ENCODE measurements at places on chromosomes 1 and 21. TPM values are rescaled to one million over a fixed set of nuclear protein-coding genes. Genes with fewer than 3 reads are reported as not detected.

- no peak for DNase-seq
Measured at GRCh38 chr21:22224261-22224660, 1226.1 kb downstream of the NCAM2 start.

DNA sequence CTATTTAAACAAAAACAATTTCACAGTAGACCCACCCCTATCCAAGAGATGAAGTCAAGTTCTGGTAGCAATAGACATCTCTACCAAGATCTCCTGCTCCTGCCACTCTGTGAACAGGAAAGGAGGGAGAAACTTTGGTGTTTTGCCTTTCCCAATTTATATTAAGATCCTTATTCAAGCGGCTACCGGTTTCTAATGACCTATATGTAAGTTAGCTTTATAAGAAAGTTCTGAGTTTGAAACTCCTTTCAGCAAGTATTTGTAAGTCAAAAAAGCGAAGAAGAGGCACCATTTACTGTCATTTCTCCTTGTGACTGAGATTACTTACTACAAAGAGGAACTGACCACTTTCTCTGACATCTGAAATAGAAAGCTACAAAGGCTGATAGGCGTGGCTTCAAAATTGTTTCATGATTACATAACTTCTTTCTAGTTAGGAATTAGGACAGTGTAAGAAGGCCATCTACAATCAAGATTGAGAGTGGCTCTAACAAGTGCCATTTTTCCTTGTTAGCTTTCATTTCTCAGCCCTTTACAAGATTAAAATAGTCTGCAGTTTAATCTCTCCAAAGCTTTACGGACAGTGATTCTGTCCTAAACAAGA lies at the start of gene MNDA:
TSS of gene MNDA (plus strand) at position 448 of the 604 bp plus-strand sequence. CDS start 10,803 bp downstream, outside the sequence.
- DNase-seq, result no peak

GRCh38 chr1:92623187-92623778 lies 136.6 kb upstream of the GFI1 start:
- peak; percentile 7 for DNase-seq

GRCh38 chr1:59180735-59181134 lies 116.2 kb upstream of the FGGY start:
- DNase-seq, result no peak

DNA sequence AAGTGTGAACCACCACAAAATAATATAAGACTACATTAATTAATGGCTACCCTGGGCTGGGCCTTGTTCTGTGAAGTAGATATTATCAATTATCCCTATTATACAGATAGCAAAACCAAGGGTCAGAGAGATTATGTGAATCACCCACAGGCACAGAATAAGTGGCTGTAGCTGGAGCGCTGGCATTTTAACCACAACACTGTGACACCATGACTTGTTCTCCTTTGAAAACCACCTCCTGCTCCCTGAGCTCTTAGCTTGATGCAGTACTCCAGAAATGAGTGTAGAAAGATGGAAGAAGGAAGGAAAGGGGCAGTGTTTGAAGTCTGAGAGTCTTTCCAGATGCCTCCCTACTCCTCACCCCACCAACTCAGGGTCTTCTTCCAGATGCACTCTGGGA lies 29.5 kb upstream of the JUN start:
- DNase-seq, result no peak

DNA sequence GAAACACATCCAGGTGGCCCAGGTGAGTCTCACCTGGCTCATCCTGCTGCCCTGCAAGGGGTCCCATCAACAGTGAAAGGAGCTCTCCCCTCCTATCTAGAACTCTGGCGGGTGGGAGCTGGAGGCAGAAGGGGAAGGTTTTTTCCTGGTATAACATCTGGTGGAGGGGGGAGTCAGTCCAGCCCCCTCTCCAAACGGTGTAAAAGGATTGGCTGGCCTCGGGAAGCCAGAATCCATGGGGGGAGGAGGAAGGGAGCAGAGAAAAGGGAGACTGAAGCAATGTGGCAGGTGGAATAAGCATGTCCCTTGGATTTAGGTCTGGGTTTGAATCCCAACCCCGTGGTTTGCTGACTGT lies 1.2 kb upstream of the CAMK2N1 start:
- no peak for DNase-seq

DNA sequence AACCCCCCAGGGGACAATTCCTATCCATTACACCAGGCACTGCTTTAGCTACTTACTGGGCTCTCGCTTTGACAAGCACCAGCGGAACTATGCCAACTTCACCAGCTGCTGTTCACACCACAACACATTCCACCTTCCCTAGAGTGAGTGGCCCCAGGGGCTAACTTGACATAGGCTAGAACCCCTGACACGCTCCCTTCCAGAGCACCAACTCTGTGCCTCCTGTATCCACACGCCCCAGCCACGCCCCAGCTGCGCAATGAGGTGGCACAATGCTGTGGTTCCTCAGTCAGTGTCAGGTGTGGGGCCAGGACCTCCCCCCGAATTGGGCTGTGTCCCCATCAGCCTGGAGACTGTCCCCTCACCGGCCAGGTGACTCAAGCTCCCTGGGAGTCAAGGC lies 11.7 kb upstream of the FGR start:
- no peak for DNase-seq

- no peak for DNase-seq
Measured at GRCh38 chr1:52334906-52335528, 31.0 kb downstream of the CC2D1B start.

DNA sequence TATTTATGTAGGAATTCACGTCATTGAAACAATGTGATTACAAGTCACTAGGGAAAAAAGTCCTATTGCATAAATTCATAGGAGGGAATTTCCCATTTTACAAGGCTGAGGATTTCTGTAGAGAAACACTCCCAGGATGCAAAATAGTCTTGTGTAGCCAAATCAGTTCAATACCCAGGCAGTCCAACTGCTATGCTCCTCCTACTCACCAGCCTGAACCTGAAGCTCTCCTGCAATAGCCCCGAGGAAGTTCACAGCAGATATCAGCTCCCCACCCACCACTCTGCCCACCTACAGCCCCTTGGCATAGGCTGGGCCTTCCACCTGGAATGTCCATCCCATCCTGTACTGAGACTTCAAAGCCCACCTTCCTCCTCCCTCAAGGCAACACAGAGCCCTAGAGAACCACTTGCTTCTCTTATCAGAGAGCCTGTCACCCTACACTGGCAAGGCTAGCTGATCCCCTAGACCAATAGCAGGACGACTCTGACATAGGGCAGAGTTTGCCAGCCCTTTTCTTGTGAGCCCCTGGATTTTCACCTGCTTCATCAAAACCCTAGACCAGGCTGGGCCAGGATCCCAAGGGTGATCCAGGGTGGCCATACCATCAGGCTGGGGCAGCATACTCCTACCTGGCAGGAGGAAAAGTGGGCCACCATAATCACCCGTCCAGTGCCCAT lies 1.5 kb downstream of the LSS start:
- DNase-seq, result peak; percentile 70

MTMR11 gene
- 5.6 TPM for total RNA-seq

VWA5B1 gene
- total RNA-seq, result 0.05 TPM

SLC9C2 gene
- total RNA-seq, result 0.60 TPM

RBP7 gene
- 9.7 TPM for total RNA-seq

GLIS1 gene
- total RNA-seq, result 0.17 TPM

ACTA1 gene
- not detected for total RNA-seq

ARHGAP30 gene
- 0.17 TPM for total RNA-seq

SPRR1B gene
- total RNA-seq, result not detected

All from renal cortical epithelial cell (primary cell).